ENCODE measurements at places on chromosomes 13 and 19. TPM values are rescaled to one million over a fixed set of nuclear protein-coding genes. Genes with fewer than 3 reads are reported as not detected.

DNA sequence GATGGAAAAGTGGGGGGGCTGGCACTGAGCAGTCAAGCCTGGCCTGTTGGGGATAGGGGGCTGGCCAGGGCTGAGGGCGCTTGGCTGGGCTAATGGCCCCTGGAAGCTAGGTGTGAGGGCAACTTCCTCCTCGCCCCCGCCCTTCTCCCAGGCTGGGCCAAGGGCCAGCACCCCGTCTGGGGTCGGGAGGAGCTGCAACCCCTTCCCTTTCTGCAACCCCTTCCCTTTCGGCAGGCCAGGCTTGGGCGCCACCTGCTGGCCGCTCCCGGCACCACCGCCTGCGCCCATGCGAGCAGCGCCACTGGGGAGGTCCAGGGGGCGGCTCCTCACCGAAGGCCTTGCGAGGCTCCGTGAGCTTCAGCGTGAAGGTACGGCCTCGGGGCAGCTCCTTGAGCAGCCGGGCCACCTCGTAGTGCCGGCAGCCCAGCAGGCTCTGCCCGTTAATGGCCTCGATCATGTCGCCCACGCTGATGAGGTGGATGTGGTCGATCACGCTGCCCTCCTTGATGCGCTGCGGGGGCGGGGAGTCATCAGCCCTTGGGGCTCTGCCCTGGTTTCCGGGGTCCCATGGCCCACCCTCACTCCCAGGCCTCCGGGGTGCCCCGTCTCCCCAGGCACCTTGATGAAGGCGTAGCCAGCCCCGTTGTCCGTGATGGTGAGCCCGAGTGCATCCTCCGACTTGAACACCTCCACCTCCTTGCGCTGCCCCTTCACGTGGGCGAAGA is 5.0 kb upstream of the PTGER1 start:
- no peak for DNase-seq

DNA sequence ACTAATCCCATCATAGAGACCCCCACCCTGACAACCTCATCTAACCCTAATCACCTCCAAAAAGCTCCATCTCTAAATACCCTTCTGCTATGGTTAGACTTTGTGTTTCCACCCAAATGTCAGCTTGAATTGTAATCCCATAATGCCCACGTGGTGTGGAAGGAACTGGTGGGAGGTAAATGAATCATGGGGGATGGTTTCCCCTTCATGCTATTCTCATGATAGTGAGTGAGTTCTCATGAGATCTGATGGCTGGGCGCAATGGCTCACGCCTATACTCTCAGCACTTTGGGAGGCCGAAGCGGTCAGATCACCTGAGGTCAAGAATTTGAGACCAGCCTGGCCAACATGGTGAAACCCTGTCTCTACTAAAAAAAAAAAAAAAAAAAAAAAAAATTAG is 2.6 kb downstream of the VMAC start:
- DNase-seq = no peak

Gene MAST1
- polyA plus RNA-seq = 0.89 TPM

Gene NCCRP1
- polyA plus RNA-seq = 3.4 TPM

DNA sequence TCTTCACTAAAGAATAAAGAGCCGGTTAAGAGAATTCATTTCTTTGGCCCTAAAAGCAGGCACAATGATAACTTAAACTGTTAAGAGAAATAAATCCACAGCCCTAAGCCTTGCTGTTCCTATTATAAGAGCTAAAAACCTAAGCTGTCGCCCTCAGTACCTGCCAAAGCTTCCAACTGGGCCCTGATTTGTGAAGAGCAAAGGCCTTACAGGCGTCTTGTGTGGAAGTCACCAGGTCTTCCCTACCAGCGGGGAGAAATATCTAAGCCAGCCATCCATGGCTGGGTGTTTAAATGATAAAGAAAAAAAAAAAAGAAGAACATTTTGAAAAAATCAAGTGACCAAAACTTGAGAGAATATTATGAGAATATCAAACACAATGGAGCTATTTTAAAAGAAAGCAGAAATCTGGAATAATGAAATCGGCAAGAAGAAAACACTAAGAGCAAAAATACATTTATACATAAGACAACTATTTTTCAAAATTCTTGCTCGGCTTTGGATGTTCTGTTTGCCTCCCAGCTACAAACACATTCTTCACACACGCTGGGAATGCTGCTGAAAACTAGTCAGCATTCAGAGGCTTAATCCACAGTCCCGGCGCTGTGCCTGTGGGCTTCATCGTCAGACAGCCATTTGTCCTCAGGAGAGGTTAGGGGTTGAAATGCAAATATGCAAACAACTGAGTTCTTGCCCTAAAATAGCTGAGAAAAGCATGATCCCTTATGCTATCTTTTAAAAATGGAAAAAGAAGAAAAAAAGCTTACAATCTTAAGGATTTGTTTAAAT is 89.8 kb upstream of the LSM14A start:
- DNase-seq = no peak

- DNase-seq = no peak
Measured at GRCh38 chr13:68439817-68440216, 1209.7 kb upstream of the PCDH9 start.

- no peak for DNase-seq
Measured at GRCh38 chr19:32599258-32599657, 18.3 kb downstream of the PDCD5 start.

- DNase-seq = no peak
Measured at GRCh38 chr13:93624311-93624777, 397.7 kb downstream of the GPC6 start.

DNA sequence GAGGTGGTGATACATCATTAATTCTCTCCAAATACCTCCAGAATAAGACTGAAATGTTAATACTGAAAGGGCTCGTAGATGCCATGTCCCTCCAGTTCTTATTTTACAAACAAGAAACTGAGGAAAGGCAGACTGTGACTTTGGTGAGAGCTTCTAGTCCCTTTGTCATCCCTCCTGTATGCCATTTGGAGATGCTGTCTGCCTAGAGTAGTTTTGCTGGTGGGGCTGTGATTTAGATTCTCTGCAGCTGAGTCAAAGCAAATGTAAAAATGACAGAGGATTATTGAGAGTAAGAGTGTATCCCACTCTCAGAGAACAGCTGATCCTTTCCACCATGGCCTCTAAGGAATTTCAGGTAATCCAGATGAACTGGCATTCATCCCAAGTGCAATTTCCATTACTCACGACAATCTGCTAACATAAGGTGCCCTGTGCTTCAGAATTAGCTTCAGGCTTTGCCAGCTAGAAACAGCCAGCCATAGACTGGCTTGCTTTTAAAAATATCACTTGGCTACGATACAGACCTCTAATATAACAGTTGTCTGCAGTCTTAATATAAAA is 16.8 kb downstream of the PABPC3 start:
- no peak for DNase-seq

Gene COG3
- polyA plus RNA-seq = 33.1 TPM

Gene TEX101
- polyA plus RNA-seq = not detected

Gene TTYH1
- polyA plus RNA-seq = 6.2 TPM

Gene PSG3
- 0.21 TPM for polyA plus RNA-seq

GRCh38 chr13:45718063-45718462 is 15.9 kb downstream of the CBY2 start:
- DNase-seq = no peak

Gene NLRP5
- not detected for polyA plus RNA-seq

GRCh38 chr13:77674852-77675251 is 22.6 kb upstream of the SLAIN1 start:
- DNase-seq = no peak

DNA sequence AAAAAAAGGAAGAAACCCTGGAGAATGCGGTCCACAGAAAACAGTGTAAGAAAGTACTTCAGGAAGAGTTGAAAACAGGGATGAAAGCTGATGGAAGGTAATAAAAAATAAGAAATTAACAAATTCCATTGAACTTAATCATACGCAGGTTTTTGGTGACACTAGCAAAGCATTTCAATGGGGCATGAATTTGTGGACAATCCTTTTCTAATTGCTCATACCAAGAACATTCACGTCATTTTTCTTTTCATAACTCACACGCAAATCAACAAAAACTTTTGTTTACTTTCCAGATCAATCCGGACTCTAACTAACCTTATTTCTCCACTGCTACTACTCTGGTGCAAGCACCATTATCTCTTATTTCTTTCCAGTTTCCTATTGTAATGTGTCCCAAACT is 1195.0 kb downstream of the SLITRK5 start:
- DNase-seq = no peak

Gene MCF2L
- polyA plus RNA-seq = 26.2 TPM

GRCh38 chr13:110250258-110250891 is 56.6 kb downstream of the COL4A1 start:
- no peak for DNase-seq

Gene LGALS14
- polyA plus RNA-seq = not detected

GRCh38 chr19:31648347-31648746 is 299.1 kb upstream of the TSHZ3 start:
- no peak for DNase-seq

DNA sequence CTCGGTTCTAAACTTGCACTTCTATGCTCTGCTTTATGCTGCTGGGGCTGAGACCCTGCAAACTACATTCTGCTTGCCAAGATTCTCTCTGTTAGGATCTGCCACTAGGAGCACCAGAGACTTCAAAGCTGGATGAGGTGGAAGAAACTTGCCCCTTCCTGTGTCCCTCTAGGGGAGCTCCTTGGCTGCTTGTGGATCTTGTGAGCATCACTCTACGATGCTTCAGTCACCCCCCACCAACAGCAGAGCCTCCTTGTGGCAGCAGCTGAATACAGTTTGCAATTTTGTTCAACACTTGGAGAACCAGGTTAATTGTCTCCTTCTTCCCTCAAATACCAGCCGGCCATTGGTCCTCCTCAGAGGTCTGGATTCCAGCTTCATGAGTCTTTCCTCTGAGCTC is 310.6 kb downstream of the FGF14 start:
- DNase-seq = no peak

DNA sequence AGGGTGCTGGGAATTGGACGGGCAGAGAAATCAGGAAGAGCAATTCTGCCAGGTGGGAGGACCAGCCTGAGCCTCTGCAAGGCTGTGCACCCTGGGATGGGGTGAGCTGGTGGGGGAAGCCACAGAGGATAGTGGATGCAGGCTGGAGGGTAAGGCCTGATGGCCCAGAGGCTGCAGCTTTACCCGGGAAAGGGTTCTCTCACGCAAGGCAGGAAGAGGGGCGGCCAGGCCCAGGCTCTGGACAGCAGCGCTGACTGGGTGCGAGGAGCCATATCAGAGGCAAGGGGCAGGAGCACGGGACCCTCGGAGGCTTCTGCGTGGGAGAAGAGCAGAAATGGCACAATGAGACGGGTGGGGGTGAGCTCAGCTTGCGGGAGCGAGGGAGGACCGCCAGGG is 104.6 kb downstream of the SOX1 start:
- DNase-seq = no peak

GRCh38 chr13:33132644-33133440 is 116.6 kb downstream of the KL start:
- DNase-seq = no peak
